ENCODE measurements at places on chromosomes 6 and 20. TPM values are rescaled to one million over a fixed set of nuclear protein-coding genes. Genes with fewer than 3 reads are reported as not detected.

DNA sequence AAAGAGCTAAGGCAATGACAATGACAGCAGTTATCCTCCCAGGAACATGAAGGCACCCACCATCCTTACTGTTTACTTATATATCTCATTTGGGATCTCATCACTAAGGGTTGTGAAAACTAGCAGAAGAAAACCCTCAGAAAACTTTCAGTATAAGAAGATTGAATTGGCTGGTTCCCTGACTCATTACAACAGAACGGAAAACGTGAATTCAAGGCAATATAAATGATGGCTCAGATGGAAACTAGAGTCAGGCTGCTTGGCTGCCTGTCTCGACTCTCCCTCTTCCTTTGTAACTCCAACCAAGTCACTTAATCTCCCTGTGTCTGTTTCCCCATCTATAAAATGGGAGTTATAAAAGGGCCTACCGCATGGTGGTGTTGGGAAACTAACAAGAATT lies 387.1 kb upstream of the JARID2 start:
- no peak for DNase-seq

DNA sequence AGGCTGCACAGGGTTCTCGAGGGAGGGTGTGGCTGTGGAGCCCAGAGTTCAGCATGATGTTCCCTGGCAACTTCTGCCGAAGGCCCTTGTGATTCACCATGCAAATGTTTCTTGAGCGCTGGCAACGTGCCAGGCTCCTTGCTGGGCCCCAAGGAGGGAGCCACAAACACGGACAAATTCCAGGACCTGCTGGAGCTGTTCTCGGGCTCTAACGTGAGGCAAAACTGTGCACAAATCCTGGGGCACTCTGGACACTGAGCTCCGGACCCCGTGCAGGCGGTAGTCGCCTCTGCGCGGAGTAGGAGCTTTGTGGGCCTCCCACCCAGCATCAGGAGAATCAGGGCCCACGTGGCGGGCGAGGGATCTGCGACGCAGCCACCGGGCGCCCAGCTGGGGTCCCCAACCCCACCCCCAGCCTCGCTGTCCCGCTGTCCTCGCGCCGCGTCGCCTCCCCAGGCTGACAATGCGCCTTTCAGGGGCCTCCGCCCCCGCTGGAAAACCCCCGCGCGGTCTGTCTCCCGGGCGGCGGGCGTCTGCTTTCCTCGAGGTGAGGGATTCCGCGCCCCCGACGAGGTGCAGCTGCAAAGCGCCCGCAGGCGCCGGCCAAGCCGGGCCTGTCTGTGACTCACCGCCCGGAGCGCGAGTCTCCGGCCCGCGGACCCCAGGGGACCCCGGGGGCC lies 31.7 kb upstream of the SCUBE3 start:
- peak; percentile 72 for DNase-seq

DNA sequence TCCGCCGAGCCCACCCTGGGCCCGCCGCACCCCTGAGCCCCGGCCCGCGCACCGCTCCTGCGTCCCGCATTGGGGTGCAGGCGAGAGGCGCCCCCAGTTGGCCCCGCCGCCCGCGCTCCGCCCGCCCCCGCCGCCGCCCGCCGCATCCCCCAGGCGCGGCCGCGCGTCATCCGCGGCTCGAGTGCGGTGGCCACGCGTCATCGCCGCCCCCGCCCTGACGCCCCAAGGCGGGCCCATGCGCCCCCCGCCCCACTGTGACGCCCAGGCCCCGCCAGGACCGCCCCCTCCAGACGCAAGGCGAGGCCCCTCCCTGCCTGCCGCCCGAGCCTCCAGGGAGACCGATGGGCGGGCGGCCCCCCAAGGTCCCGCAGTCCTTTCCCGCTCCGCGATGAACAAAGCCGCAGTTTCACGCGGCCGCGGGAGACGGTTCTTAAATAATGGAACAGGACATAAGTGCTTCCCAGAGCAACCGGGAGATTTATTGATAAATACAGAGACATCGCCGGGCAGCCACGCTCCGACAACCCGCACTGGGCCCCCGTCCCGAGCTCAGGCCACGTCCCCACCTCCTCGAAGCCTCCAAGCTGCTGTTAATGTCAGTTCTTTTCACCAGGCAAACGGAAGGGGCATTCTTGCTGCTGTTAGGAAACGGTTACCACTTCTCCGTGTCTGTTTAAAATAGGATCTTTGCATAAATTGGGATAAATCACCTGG lies at the start of gene ANKRD60:
TSS of gene ANKRD60 (minus strand) at position 170 of the 714 bp plus-strand sequence. CDS start at position 170, 0 bp downstream.
- DNase-seq = peak; percentile 41

DNA sequence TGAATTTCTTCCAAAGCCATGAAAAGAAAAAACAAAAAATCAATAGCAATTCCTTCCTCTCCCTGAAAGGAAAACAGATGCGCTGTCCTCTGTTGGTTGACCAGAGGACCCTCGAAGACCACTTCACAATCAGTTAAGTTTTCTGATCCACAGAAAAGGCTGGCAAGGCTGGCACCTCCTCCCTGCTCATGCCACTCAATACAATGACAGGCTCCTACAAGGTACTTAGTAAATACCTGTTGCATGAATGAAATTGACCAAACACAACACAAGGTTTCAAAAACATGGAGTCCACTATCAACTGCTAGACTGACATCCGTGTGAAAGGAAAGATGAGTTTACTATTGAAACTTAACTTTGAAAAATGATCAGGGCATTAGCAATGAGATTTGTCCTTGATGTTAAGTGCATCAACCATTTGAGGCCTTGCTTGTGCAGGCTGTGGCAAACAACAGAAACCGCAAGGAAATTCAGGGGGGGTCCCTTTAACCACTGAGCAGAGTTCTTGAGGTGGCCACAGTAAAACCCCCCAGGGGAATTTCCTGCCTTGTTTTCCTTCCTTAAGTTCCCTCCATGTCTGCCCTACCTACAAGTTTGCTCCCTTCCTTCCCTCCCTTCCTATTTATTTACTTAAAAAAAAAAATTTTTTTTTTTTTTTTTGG lies 27.9 kb upstream of the RTF2 start:
- no peak for DNase-seq

DNA sequence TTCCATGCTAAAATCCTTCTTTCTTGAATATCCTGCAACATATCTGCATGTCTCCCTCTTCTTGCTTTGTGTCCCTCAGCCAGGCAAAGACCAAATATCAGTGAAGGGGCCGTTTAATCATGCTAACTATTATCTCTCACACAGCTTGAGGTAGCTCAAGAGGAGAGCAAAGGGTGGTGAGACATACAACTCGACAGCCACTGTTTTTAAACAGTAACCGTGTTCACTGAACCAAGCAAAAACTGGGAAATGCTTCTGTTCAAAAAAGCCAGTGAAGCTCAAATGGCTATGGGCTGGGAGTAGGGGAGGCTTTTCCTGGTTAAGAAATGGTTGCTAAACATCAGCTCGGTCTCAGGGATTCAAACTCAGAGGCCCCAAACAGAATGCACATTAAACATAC lies 83.4 kb downstream of the MAP7 start:
- no peak for DNase-seq

DNA sequence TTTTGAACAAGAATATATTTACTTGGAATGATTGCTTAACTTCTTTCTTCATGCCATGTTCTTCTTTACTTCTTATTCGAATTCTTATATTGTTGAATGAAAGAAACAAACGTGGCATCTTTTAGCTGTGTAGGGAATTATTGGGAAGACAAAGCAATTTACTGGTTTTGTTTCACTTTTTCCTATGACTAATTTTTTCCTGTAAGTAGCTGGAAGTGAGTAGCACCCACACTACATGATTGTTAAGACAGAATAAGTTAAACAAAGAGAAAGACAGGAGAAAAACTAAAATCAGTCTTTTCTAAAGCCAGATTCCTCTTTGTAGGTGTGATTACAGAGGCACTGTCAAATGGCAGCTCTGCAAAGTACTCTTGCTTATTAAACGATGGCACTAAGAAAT lies 593.4 kb downstream of the EYS start:
- no peak for DNase-seq

GRCh38 chr6:84136364-84137050 lies 90.9 kb downstream of the CEP162 start:
- no peak for DNase-seq

- no peak for DNase-seq
Observed at GRCh38 chr20:32925481-32926196, 66.9 kb downstream of the EFCAB8 start.

DNA sequence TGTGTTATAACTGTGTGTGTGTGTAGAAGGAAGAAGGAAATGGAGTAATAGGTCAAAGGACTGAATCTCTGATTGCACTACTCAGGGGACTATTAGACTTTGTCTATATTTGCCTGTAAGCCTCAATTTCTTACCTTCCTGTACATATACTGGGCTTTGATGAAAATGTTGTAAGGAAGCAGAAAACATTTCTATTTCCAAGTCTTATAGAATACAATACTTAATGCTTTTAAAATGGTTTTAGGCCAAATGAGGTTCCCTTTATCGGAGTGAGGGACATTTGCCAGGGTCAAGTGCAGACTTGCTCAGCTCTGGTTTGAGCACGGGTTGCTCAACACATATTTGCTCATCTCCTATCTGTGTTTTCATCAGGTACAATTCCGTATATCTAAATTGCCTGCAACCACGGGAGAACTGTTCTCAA lies 28.3 kb downstream of the MEP1A start:
- DNase-seq = no peak

GRCh38 chr6:5439749-5440148 lies 178.4 kb downstream of the FARS2 start:
- DNase-seq = no peak

DNA sequence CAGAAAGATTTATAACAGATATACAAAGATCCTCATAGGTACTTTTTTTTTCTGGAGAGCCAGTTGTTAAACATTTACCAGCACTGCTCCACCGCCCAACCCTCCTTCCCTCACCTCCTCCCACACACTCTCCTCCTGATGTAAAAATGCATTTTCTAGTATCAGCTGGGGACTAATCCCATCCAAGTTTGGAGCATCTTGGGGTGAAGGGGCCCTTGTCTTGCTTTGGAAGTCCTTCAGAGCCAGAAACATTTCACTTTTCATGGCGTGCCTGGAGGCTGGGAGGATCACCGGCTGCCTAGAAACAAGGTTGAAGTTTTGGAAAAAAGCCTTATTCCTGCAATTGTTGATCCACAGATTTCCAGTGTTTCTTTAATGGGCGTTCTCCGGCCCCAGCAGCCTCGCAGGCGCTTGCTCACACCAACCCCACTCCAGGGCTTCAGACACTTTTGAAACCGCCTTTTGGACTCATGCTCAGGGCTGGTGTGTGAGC lies 165.1 kb upstream of the AFDN start:
- DNase-seq = no peak

DNA sequence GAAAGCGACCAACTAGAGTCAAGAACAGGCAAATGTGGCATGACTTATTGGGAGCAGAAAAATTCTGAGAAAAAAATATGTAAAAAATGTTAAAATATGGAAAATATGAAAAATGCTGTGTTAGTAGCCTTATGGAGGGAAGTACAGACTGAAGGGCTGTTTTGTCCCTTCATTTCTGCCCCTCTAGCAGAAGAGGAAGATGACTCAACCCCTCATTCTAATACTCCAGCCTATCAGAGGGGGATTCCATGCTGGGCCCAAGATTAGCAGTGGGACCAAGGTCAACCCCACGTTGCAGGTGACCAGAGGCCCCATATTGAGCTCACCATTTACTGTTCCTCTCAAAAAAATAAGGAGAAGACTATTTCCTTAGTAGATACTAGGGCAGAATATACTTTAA lies 8.4 kb downstream of the MUC21 start:
- DNase-seq = no peak

DNA sequence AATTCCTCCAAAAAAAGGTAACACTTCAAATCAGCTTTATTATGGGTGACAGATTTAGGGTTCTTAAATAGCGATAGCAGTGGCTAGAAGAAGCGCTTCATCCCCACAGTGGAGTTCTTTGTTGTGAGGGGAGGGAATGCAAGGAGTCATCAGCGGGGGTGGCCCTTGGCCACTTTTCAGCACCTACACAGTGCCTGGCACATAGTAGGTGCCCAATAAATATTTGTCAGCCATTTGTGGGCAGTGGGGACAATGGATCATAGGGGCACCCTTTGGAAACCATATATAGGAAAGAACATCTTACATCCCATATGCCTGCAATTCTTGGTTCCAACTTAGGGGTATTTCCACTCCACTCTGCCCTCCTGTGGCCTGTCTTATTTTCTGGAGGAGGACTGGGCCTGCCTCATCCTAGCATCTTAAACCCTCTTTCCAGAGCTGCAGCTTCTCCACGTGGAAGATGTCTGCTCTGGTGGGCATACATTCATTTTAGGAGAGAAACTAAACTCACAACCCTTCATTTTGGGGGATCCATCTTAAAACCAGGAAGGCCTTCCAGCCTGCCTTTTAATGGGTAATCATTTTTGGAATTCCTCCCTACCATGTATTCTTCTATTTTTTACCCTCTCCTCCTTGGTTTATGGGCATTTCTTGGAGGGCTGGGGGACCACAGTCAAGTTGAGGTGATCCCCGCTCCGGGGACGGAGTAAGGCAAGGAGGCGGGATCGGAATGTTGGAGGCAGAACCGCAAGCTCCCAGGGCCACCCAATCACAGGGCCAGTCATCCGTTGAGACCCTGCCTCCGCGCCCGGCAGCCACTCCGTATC lies 2.6 kb upstream of the GPSM3 start:
- no peak for DNase-seq

GRCh38 chr6:8855411-8855810 lies 420.1 kb upstream of the SLC35B3 start:
- no peak for DNase-seq

- no peak for DNase-seq
Observed at GRCh38 chr6:80095600-80095999, 10.9 kb upstream of the BCKDHB start.

DNA sequence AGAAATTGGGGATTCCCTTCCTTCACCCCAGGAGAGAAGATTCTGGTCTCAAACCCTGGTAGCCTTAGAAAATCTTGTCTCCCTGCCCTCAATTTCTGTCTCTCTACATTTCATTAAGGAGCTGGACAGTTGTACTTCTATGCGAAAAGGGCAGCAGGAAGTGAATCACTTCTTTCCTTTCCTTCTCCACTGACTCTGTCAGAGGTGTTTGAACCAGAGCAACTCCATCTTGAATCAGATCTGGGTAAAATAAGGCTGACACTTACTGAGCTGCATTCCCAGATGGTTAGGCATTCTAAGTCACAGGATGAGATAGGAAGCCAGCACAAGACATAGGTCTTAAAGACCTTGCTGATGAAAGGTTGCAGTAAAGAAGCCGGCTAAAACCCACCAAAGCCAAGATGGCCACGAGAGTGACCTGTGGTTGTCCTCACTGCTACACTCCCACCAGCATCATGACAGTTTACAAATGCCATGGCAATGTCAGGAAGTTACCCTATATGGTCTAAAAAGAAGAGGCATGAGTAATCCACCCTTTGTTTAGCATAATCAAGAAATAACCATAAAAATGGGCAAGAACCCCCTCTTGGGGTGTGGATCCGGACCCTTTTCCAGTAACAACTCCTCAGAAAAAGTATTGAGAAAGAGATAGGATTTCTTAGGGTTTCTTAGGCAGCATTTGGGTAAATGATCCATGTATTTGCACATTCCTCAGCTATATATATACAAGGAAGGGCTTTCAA lies 95.8 kb upstream of the PLCB4 start:
- no peak for DNase-seq

Gene PI16
- 4.1 TPM for total RNA-seq

Gene MCCD1
- total RNA-seq = not detected

Gene PERP
- 61.9 TPM for total RNA-seq

Gene CCN5
- 19.5 TPM for total RNA-seq

Gene GMDS
- total RNA-seq = 6.4 TPM

Gene KIF25
- not detected for total RNA-seq

Gene BEND6
- total RNA-seq = 0.35 TPM

Gene ZBP1
- total RNA-seq = 0.15 TPM
